ENCODE measurements at places on chromosomes 11 and 22. TPM values are rescaled to one million over a fixed set of nuclear protein-coding genes. Genes with fewer than 3 reads are reported as not detected.

Gene TMEM132A
- 2.4 TPM for total RNA-seq

Gene PIWIL4
- 1.6 TPM for total RNA-seq

GRCh38 chr22:36873614-36874308 is 13.0 kb downstream of the NCF4 start:
- DNase-seq, result peak; percentile 74

GRCh38 chr11:77467233-77467632 is 6.7 kb downstream of the PAK1 start:
- no peak for DNase-seq

DNA sequence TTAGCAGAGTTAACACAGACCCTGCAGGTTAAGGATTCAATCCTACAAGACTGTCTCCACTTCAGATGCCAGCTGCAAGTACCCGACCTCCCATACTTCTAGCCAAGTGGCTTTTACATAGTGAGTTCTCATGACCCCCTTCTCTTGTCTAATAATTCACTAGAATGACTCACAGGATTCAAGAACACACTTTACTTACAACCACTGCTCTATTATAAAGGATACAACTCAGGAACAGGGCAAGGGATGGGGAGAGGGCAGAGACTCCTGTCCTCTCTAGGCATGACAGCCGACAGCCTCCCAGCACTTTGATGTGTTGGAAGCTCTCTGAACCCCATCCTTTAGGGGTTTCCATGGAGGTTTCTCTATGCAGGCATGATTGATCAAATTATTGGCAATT is 60.0 kb downstream of the MYO18B start:
- no peak for DNase-seq

DNA sequence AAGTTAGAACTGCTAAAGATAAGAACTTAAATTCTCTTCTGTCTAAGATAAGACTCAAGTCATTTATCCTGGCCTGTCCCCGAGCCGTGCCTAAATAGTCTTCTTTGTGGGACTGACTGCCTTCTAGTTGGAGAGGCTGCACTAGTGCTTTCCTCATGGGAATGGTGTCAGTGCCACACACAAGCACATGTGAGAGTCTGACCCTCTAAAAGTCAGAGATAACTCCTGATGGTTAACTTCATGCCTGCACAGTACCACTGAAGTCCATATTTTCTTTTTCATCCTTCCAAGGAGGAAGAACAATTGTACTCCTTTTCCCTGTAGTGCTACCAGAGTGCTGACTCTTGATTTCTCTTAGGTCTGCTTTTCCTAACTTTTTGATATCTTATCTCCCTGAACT is 309.7 kb downstream of the TMEM135 start:
- DNase-seq, result no peak

GRCh38 chr11:127205688-127206217 is 205.2 kb upstream of the KIRREL3 start:
- no peak for DNase-seq

DNA sequence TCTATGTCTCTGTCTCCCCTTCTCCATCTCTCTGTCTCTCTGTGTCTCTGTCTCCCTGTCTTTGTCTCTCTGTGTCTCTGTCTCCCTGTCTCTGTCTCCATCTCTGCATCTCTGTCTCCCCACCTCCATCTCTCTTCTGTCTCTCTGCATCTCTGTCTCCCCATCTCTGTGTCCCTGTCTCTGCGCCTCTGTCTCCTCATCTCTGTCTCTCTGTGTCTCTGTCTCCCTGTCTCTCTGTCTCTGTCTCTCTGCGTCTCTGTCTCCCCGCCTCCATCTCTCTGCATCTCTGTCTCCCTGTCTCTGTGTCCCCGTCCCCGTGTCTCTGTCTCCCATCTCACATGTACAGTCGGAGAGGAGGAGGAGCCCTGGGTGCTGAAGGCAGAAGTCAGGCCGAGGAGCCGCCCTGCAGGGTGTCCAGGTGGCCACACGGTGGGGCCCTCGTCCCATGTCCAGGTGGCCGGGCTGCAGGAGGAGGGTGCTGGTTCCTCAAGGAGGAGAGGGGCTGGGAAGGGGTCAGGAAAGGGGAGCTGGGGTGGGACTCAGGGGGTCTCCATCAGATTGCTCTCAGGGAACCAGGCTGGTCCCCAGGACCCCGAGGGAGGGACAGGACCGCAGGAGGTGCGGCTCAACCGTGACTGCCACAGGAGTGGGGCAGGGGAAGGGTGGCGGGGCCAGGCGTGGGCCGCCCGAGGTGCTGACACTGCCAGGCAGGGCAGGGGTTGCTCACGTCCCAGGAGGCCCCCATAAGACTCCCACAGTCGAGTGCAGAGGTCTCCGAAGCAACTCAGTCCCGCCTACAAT is 25.6 kb upstream of the TH start:
- DNase-seq, result peak; percentile 81

Gene CLDN5
- total RNA-seq, result 0.36 TPM

DNA sequence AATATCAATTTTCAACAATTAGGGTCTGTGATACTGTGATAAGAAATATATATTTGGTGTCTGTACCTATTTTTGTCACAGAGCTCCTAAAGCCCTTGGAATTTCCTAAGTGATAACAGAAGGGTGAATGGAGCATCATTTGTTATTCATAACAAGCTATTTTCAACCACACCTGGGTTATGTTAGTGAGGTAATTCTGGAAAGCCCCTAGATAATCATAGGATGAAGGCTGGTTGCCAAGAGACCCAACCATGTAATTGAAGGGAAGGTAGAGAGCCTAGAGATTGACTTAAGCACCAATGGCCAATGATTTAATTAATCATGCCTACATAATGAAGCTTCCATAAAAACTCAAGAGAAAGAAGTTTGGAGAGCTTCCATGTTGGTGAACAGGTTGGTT is 109.4 kb downstream of the KIF18A start:
- DNase-seq, result no peak

- no peak for DNase-seq
Observed at GRCh38 chr11:15141381-15141780, 26.7 kb downstream of the INSC start.

Gene ZFTA
- 4.0 TPM for total RNA-seq

Gene KIF18A
- total RNA-seq, result 29.2 TPM

Gene KCNJ11
- total RNA-seq, result not detected

Measured in activated T-cell treated with anti-CD3 and anti-CD28 coated beads, Interleukin-2, amount 50 U/mL, for 72 hours (primary cell).